CD4-positive, alpha-beta T cell treated with Interleukin-21 for 1 hour (primary cell): ENCODE measurements at places on chromosomes 7 and 10.

DNA sequence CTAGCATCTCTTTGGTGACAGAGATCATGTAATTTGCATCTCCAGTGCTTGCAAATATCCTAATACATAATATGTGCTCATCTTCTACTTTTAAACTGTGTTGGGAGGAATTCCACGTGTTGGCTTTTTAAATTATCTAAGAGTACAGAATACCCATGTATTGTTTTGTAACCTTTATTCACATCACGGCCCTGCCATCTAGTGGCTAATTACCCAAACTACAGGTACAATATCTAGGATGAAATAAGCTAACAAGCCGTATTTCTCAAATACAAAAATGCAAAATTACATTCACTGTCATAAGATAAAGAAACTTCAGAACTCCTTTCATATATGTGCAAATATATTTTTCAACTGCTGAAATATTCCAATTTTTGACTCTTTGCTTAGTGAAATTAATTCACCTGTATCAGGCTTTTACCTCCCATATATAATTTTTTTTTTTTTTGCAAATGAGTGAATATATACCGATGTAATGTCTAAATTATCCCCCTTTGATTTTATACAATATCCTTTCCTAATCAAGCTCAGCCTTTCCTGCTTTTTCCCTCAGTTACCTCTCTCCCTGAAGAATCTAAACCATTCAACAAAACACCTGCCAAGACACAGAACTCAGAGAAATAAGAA, 30.3 kb upstream of the LSM8 start:
- peak; percentile 51 for DNase-seq

GRCh38 chr7:29929018-29929807, 60.4 kb downstream of the SCRN1 start:
- no peak for DNase-seq

- DNase-seq: no peak
Measured at GRCh38 chr10:31129880-31130405, 98.3 kb upstream of the ZNF438 start.

GRCh38 chr10:86918022-86918471, 39.4 kb downstream of the MMRN2 start:
- DNase-seq: no peak

- no peak for DNase-seq
Measured at GRCh38 chr7:157291404-157292080, 45.3 kb upstream of the DNAJB6 start.

GRCh38 chr7:155458111-155458877, at the start of gene EN2:
TSS of gene EN2 (plus strand) at chr7:155458129. CDS start at chr7:155458378, 249 bp downstream.
- DNase-seq: no peak

DNA sequence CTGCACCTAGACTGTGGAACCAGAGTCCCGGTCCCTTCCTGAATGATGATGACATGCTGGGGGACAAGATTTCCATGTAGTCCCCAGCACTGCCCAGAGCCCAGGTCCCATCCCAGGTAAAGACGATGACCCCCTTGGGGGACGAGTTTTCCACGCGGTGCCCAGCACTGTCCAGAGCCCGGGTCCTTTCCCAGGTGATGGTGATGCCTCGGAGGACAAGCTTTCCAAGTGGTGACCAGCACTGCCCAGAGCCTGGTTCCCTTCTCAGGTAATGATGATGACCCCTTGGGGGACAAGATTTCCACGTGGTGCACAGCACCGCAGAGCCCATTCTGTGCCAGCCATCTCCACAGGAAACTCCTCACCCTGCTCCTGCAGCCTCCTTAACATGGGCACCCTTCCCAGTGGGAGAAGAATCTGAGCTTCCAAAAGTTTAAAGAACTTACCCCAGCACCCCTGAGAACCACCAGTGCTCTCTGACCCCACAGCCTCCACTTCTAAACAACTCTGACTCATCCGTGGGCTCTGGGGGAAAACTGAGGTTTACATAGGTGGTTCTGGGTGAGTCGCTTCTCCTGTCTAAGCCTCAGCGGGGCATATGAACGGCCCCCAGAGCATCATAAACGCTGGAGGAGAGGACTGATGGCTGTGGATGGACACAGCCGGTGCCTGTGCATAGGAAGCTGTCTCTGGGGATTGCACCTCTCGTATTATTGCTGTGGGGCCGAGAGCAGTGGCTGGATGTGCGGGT, 233.2 kb downstream of the TCERG1L start:
- no peak for DNase-seq

GRCh38 chr7:90843472-90843871, 247.4 kb downstream of the CDK14 start:
- DNase-seq: no peak

DNA sequence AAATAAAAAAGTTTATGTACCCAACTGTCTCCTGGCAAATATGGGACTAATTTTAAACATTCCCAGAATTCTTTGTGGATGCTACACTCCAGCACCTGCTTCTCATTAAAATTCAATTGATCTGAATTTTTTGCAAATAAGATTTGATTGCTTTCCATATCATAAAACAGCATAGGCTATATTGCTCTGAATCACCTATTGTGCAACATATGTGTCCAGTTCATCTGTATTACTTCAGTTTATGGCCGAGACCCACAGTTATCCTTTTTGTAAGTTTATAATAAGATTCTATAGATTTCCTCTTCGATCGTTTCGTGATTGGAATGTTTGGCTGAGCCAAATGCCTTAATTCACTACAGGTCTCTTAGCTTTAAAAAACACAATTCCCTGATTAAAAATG, 351.1 kb downstream of the TFEC start:
- no peak for DNase-seq

- DNase-seq: peak; percentile 40
Measured at GRCh38 chr10:48289501-48290238, 15.2 kb upstream of the FRMPD2 start.

DNA sequence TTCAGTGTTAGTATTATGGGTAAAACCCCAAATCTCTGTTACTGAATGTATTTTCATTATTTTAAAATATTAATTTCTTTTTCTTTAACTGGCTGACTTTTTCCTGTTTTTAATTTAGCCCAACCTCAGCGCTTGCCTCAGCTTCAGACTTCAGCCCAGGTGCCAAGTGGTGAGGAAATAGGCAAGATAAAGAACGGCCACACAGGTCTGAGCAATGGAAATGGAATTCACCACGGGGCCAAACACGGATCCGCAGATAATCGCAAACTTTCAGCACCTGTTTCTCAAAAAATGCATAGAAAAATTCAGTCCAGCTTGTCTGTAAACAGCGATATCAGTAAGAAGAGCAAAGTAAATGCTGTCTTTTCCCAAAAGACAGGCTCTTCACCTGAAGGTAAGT, 57.5 kb downstream of the MDFIC start:
- DNase-seq: no peak

DNA sequence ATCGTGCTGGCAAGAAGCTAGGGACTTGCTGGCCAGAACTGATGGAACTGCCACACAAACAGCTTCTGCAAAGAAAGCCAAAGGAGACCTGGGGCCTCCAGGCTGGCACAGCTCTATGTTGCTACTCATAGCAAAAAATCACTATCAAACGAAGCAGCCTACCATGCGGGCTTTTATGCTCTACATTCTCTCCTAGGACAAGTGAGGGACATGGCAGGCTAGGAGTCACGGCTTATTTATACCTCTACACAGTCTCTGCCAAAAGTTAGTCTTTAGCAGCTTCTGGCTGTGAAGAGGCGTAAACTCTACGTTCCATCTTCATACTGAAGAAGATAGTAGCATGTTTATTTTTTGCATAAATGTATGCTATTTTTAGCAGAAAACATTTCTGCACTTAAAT, 35.4 kb downstream of the CDCA7L start:
- no peak for DNase-seq
